ENCODE measurements at places on chromosomes 1 and 21.

DNA sequence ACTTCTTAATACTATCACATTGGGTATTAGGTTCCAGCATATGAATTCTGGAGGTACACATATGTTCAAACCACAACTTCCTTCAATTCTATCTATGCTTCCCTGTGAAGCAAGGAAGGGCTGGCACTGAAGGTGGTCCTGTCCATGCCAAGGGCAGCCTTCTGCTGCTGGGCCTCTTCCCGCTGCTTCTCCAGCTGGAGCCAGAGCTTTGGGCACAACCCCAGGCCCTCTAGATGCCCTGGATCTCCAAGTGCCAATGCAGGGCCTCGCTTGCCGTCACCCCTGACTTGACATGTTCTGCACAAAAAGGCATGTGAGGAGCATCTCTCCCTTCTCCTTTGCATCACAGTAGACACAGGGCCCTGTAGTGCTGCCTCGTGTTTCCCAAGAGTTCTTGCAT, 62.6 kb downstream of the STYXL2 start:
- no peak for DNase-seq

DNA sequence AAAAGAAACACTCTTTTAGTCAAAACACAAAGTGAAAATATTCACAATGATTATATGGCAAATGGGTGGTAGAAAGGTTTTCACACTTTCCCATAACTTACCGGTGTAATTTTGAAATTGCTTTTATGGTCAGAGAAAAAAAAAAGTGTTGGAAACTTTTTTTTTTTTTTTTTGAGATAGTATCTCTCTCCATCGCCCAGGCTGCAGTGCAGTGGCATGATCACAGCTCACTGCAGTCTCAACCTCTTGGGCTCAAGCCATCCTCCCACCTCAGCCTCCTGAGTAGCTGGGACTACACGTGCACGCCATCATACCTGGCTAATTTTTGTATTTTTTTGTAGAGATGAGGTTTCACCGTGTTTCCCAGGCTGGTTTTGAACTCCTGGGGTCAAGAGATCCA, 3.3 kb downstream of the IFNGR2 start:
- no peak for DNase-seq

- no peak for DNase-seq
Observed at GRCh38 chr21:15626031-15626430, 103.8 kb upstream of the USP25 start.

DNA sequence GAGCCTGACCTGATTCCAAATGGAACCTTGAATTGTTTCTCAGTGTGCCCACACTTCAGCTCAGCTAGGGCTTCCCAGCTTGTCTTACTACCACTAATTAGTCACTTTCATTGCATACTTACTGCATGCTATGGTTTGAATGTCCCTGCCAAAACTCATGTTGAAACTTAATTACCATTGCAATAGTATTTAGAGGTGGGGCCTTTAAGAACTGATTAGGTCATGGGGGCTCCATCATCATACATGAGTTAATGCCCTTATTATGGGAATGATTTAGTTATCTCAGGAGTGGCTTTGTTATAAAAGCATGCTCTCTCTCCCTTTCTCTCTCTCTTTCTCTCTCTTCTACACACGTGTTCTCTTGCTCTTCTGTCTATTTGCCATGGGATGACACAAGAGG, 68.3 kb downstream of the NENF start:
- DNase-seq, result no peak

DNA sequence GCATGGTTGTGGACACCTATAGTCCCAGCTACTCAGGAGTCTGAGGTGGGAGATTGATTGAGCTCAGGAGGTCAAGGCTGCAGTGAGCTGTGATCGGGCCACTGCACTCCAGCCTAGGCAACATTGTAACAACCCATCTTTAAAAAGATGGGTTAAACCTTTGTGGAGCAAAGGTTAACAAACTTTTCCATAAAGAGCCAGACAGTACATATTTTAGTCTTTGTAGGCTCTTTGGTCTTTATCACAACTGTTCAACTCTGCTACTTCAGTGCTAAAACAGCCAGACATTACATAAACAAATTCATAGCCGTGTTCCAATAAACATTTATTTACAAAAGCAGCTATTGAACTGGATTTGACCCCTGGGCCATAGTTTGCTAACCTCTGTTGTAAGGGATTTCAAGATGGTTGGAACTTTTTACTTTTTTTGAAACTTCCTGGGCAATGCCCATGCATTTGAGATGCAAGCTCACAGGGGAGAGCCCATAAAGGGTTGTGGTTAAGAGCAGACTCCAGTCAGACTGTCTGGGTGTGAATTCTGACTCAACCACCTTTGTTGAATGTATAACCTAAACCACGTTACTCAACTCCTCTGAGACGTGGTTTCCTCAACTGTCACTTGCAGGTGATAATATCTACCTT, 10.8 kb downstream of the INAVA start:
- no peak for DNase-seq

DNA sequence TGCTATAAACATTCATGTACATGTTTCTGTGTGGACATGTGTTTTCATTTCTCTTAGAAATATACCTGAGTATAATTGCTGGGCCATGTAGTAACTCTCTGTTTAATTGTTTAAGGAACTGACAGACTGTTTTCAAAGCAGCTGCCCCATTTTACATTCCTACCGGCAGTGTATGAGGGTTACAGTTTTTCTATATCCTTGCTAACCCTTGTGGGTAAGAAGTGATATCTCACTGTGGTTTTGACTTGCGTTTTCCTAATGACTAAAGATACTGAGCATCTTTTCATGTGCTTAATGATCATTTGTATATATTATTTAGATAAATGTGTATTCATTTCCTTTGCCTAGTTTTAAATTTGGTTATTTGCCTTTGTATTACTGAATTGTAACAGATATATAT, 81.7 kb downstream of the DNM3 start:
- no peak for DNase-seq

DNA sequence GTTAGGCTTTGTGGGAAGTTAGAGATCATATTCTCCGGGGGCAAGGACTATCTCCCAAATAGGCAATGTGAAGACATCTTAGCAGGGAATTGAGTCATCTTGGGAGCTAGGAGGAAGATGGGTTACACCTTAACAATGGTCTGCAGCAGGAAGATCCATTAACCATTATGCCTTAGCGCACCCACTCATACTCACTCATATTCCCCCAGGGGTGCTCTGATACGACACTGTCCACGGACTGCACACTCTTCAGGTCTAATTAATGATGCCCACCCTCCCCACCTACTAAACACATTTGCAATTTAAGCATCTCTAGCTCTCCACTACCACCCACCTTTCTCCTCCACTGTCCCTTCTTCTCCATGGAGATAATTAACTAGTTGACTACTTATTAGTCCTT, 857 bp upstream of the AK5 start:
- DNase-seq, result no peak

DNA sequence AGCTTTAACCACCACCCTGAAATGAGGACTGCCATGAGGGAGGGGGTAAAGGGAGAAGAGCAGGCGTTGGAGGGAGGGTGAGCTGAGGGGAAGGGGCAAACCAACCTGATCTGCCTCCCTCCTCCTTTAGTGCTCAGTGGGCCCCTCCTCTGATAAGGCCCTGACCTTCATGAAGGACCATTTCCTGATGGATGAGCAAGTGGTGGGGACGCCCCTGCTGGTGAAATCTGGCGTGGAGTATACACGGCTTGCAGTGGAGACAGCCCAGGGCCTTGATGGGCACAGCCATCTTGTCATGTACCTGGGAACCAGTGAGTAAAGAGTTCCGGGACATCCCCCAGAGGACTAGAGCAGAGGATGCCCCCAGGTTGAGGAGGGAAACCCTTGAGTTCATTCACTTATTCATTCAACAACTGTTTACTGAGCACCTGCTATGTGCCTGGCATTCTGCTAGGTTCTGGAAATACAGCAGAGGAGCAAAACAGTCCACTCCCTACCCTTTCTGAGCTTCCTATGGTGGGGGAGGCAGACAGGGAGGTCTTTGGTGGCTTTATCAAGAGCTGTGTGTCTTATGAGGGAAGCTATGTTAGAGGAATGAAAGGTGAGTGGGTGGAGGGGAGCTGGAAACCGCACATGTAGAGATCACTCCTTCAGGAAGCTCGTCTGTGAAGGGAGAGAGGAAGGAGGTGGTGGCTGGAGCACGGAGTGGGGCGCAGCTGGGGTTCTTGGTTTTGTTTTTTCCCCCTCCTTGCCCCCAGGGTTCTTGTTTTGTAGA, 19.5 kb downstream of the SEMA4A start:
- no peak for DNase-seq

GRCh38 chr1:11158720-11159321, 30.3 kb upstream of the ANGPTL7 start:
- DNase-seq, result no peak

DNA sequence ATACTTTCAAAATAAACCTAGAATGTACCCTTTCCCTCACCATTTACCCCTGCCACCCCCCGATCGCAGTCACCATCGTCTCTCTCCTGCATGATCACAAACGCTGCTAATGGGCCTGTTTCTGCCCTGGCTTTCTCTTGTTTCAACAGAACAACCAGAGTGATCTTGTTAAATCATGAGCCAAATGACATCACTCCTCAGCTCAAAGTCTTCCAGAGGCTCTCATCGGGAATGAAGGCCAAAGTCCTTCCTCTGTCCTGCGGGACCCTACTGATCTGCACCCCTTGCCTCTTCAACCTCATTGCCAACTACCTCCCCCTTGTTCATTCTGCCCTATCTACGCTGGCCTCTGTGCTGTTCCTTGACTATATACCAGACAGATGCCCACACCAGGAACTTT, 39.4 kb upstream of the PTGFRN start:
- no peak for DNase-seq

GRCh38 chr1:19435181-19435580, 50.2 kb downstream of the CAPZB start:
- DNase-seq, result no peak

DNA sequence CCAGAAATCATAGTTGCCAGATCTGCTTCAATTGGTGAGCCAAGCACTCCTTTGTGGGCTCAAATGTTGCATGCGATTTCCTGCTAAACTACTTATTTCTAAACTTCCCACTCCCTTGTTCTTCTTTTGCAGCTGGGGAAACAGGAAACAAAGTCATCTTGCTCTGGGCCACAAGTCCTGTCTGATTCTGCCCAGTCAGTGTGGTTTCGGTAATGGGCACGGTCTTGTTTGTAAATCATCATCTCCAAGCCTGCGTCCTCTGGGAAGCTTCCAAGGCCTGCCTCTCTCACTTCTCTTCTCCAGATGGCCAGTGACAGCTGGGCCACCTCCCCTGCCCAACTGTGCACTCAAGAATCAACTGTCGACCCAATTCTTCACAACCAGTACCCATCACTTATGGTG, 4.4 kb downstream of the S100A8 start:
- DNase-seq, result no peak

- no peak for DNase-seq
Observed at GRCh38 chr1:152107984-152108881, 7.0 kb downstream of the TCHH start.

DNA sequence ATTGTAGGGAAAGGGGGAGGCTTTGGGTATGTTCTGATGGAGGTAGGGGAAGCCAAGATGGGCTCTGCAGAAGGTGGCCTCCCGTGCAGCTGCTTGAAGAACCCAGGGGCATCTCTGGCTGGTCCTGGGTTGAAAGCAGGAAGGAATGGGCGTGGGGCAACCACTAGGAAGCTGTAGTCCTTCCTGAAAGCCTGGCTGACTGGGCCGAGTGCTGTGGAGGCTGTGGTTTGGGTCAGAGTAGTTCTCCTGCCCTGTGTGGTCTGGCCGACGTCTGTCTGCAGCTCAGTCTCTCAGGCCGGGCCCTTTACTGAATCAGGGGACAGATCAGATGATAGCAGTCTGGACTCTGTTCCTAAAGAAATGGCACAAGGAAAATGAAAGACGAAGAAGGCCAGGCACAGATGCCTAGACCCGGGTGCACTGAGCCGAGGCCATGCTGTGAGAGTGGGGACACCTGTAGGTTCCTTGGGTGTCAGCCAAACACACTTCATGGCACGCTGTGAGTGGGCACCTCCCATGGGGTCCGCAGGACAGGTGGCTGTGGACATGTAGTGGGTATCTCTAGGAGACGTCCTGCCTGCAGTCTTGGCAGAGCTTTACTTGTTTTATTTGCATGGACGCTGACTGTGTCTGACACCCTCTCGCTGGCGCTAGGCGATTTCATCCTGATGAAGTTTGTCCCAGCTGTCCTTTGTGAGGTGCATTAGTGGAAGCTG, 87.0 kb downstream of the POFUT2 start:
- no peak for DNase-seq

- DNase-seq, result no peak
Observed at GRCh38 chr1:3352299-3352951, 102.0 kb upstream of the ARHGEF16 start.

DNA sequence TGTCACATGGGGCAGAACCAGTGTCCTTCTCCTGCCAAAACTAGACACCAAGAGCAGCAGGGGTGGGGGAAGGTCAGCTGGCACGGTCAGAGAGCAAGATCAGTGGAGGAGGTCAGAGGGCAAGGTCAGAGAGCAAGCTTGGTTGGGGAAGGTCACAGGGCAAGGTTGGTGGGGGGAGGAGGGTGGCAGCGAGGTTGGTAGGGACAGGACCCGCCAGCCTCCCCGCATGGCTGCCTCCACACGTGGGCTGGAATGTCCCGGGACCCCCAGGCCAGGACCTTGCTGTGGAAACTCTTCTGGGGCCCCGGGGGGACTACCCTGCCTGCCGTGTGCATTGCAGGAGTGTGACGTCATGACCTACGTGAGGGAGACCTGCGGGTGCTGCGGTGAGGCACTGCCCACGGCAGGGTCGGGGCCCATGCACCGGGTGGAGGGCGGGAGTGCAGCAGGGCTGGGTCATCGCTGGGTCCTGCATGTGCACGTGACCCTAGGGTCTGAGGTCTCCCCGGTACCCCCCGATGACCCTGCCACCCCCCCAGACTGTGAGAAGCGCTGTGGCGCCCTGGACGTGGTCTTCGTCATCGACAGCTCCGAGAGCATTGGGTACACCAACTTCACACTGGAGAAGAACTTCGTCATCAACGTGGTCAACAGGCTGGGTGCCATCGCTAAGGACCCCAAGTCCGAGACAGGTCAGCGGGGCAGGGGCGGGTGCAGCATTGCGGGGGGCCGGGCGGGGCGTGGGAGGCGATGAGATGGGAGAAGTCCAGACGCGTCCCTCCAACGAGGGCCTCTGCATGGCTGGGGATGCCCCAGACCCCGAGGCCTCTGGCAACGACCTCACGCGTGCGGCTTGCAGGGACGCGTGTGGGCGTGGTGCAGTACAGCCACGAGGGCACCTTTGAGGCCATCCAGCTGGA, 27.3 kb downstream of the COL6A2 start:
- DNase-seq, result no peak

DNA sequence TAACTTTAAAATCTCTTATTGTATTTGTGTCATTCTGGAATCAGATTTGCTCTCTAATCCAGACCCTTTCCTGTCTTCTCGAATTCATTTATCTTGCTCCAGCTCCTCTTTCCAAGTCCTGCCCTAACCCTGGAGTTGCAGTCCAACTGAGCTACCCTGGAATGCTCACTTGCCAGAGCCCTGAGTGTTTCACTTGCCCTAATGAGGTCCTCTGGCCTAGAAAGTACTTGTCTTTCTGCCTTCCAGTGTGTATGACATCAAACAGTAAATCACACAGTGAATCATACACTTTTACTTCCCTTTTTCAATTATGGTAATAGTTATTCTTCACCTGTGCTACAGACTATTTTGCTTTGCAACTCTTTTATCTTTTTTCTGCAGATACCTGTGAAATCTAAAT, 96.9 kb downstream of the NEK7 start:
- peak; percentile 21 for DNase-seq

All from stimulated activated naive B cell treated with anti-CD40 and anti-IgM and Interleukin-4, amounts not matched to agents 10 μg/mL and 1 μg/mL and 100 μg/mL, for 72 hours (primary cell).